Left colon (tissue), 2 donors: ENCODE measurements at places on chromosomes 4 and X. TPM values are rescaled to one million over a fixed set of nuclear protein-coding genes. Genes with fewer than 3 reads are reported as not detected.

TCEAL6 gene
- not detected for total RNA-seq

CLCN3 gene
- total RNA-seq = 131 TPM

GRCh38 chrX:136589966-136590365 is 58.0 kb downstream of the VGLL1 start:
- DNase-seq = no peak

- DNase-seq = no peak
These were observed 35.5 kb downstream of the TBC1D9 start for GRCh38 chr4:140720387-140721304.

- no peak for DNase-seq
These were observed 47.2 kb upstream of the TFDP3 start for GRCh38 chrX:133265331-133265730.

- DNase-seq = no peak
These were observed 75.2 kb downstream of the ARHGEF38 start for GRCh38 chr4:105627620-105628019.

DNA sequence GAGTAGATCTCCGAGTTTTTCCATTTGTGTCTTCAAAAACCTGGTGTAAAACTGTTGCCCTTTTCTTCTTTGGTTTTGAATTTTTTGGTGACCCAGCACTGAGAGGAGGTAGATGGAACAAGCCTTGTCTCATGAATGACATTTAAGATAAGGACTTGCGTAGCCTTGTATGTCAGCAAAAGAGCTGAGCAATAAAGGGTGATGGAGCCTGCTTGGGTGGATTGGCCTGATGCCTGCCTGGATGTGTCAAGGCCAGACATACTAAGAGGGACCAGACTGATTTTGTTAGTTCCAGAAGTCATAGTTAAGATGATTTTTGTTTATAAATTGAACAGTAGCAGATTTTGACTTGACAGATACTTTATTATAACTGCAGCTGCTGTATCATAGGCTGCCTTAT is 134.9 kb downstream of the POLA1 start:
- DNase-seq = no peak

DNA sequence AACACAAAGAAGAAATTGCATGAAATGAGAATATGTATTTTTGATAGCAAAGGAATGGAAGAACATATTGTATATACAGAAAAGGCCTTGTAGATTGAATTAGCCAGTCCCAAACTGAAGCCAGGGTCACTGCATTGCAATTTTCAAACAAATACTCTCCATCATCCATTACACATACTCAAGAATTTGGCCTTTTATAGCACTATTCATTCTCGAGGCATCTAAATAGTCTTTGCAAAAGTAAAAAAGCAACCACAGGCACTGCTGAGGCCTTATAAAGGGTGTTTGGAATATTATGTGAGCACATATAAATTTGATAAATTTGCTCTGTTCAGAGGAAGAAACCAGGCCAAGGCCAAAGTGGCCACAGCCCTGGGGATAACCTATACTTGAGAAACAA is 123.0 kb downstream of the ZNF827 start:
- DNase-seq = no peak

- DNase-seq = no peak
These were observed 561.5 kb downstream of the ANKRD50 start for GRCh38 chr4:124151031-124151430.
